ENCODE measurements at places on chromosomes 11 and 22.

DNA sequence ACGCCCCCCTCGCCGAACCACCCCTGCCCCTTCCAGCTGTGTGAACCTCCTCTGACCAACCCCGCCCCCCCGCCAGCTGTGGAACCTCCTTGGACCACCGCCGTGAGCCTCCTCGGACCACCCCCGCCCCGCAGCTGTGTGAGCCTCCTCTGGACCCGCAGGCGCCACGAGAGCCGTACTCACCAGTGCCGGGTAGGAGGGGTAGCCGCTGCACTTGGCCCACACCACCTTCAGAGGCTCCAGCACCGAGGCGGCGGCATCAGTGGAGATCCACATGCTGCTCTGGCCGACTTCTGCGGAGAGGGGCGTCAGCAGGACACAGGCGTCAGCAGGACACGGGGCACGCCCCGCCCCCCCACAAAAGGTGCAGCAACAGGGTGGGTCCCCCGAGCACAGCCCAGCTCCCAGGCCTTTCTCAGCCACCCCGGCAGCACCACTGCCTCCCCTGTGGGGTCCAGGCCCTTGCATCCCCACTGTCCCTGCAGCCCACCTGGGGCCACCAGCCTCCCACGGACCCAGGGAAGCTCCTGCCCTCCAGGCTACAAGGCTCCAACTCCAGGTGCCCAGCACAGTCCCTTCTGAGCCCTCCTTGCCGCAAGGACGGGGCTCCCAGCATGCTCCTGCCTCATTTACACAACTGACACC lies 51.7 kb downstream of the BRD1 start:
- no peak for DNase-seq

DNA sequence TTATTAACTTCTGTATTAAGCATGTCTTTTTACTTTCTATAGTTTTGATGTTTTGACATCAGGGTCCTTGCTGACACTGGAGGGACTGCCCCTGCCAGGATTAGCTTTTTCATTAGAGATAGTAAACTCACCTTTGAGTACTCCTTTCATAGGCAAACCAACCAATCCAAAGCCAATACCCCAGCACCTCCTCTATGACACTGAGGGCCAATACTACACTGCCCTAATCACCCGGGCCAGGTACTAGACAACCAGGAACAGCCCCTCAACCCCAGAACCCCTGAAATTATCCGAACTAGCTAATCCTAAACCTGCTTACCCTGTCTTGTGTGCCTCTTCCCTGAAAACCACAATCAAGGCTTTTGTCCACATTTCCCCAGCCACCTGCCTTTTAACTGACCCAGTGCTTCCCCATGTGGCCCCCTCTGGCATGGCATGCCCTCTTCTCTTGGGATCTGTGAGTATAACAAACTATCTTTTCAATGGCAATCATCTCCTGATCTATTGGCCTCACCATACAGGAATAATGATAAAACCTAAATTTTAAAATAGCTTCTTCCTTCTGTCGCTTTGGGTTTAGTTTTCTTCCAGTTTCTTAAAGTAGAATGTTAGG lies 31.2 kb downstream of the RAB6A start:
- DNase-seq, result peak; percentile 6

GRCh38 chr11:96204721-96205459 lies 138.1 kb downstream of the MAML2 start:
- no peak for DNase-seq

DNA sequence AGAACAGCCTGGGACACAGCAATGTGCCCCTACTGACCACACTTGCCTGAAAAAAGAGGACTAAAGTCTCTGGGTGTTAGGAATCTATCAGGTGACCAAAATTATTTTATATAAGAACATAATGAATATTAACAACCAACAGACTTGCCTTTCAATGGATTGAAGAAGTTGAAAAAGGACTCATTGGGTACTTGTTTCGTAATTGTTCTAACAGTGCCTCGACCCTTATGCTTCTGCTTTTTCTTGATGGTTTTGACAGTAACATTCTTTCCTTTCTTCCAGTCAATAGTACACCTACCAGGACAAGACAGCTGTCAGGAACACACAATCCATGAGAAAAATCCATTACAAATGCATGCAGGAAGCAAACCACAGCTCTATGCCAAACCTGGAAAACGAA lies 29.0 kb upstream of the PHLDA2 start:
- DNase-seq, result peak; percentile 26

DNA sequence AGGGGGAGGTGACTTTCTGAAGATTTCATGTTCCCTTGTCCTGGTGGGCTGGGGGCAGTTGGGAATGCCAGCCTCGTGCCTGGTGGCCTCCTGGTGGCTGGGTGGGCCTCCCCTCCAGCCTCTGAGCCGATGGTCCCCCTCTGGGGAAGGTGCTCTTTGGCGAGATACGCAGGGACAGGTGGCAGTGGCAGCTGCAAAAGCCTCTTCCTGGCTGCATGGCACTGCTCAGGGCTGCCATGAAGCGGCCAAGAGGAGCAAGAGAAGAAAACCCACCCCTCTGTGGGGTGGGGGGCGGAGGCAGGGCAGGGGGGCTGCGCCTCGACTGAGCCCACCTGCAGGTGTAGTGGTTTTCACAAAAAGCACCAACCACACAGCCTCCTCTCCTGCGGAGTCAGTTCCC lies 61.8 kb upstream of the PHF21B start:
- no peak for DNase-seq

DNA sequence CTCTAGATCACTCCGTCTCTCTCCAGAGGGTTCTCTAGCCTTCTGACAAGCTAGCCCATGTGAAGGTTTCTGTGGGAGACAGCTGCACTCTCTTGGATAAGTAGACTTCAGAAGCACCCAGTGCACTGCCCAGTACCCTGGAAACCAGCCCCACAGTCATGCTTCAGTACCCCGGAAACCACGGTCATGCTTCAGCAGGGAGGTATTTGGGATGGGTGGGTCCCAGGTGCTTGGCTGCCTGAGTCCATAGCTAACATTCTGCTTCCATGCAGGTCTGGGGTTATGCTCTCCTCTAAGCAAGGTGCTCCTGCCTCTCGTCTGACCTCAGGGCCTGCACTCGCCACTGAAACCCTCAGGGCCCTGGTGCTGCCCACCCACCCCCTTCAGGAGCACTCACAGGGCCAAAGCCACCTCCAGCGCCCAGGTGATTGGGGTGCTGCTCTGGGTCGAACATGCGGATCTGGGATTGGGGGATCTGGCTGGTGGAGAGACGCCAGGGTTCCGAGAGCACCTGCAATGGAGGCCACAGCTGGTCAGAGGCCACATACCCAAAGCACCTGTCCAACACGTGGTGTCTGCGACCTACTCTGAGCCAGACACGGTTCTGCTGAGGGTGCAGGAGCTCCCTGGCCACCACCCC lies 7.3 kb upstream of the SYCE3 start:
- DNase-seq, result no peak

GRCh38 chr11:20308601-20309000 lies 54.9 kb upstream of the HTATIP2 start:
- no peak for DNase-seq

All from suppressor macrophage treated with lipopolysaccharide for 4 hours (primary cell).